Activated CD8-positive, alpha-beta T cell treated with anti-CD3 and anti-CD28 coated beads, Interleukin-2, amount 10 ng/mL, durations not matched to agents 7 days and 5 days (primary cell): ENCODE measurements at places on chromosomes 5 and 9. TPM values are rescaled to one million over a fixed set of nuclear protein-coding genes. Genes with fewer than 3 reads are reported as not detected.

Gene CMYA5
- total RNA-seq: 0.18 TPM

Gene INSL6
- not detected for total RNA-seq

GRCh38 chr5:120465436-120465961, 1.4 kb downstream of the PRR16 start:
- peaks cover 17% of the 10 kb centered on the region for H3K4me1 ChIP-seq
- H3K4me3 ChIP-seq: peak overlapping the region; percentile 56
- peaks cover 46% of the 10 kb centered on the region for H3K27me3 ChIP-seq
- H3K36me3 ChIP-seq: no peaks in the 10 kb centered on the region
- no peak overlapping the region for H3K27ac ChIP-seq

Gene ADGRD2
- not detected for total RNA-seq

GRCh38 chr9:121773286-121773953, 122.0 kb downstream of the DAB2IP start:
- no peak overlapping the region for H3K27ac ChIP-seq
- no peak overlapping the region for H3K4me3 ChIP-seq
- no peaks in the 10 kb centered on the region for H3K36me3 ChIP-seq
- no peaks in the 10 kb centered on the region for H3K4me1 ChIP-seq
- peaks cover 1% of the 10 kb centered on the region for H3K27me3 ChIP-seq
- no peak for DNase-seq

GRCh38 chr9:99055384-99055783, 49.5 kb upstream of the TGFBR1 start:
- H3K27me3 ChIP-seq: no peaks in the 10 kb centered on the region
- no peak overlapping the region for H3K27ac ChIP-seq
- H3K36me3 ChIP-seq: peaks cover 29% of the 10 kb centered on the region
- H3K4me3 ChIP-seq: no peak overlapping the region

GRCh38 chr9:19784136-19784535, 4.7 kb downstream of the SLC24A2 start:
- no peak overlapping the region for H3K27ac ChIP-seq
- no peak overlapping the region for H3K4me3 ChIP-seq
- no peak for DNase-seq
- H3K27me3 ChIP-seq: peaks cover 31% of the 10 kb centered on the region

DNA sequence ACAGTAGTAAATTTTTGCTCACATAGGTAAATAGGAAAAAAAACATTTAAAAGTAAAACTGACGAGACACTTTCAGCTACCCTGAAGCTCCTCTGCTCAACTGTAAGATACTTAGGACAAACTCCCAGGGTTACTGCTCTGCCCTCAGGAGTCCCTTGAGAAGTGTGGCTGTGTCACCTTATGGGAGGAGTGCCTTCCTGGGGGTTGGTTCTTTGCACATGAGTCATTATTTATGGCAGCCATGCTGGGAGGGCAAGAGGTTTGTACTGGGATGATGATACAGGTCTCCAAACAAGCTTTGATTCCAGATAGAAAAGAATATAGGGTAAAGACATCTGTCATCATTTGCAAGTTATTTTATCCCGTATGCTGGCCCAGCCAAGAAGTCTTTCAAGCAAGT, 45.9 kb downstream of the TTC1 start:
- H3K4me3 ChIP-seq: no peak overlapping the region
- no peaks in the 10 kb centered on the region for H3K4me1 ChIP-seq
- no peaks in the 10 kb centered on the region for H3K27me3 ChIP-seq

Gene EPB41L4B
- not detected for total RNA-seq

GRCh38 chr9:87615136-87615535, 110.8 kb upstream of the CTSL start:
- H3K27ac ChIP-seq: no peak overlapping the region
- no peaks in the 10 kb centered on the region for H3K36me3 ChIP-seq
- no peaks in the 10 kb centered on the region for H3K4me1 ChIP-seq
- no peaks in the 10 kb centered on the region for H3K27me3 ChIP-seq
- no peak for DNase-seq

DNA sequence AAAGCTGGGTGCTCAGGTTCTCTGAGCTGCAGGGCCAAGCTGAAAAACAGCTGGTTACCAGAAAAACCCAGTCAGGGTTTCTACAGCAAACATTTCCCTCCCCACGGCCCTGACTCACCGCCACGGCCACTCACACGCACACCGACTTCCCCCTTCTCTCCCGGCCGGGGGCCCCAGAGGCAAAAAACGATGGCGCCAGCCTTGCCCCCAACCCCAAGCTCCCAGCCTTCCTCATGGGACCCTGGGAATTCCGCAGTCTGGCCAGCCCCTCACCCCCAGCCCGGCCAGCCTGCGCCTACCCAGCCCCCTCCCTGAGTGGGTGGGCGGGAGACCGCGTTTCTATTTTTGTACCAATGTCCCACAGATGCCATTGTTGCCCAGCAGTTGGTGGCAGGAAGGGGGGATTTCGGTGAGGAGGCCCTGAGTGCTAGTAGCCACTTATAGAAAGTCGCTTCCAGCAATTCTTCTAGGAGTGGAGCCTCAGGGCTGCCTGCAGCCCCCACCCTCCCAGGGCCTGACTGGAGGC, 18.4 kb downstream of the ENG start:
- no peak for DNase-seq
- no peaks in the 10 kb centered on the region for H3K27me3 ChIP-seq
- H3K36me3 ChIP-seq: peaks cover 4% of the 10 kb centered on the region
- H3K4me1 ChIP-seq: peaks cover 16% of the 10 kb centered on the region
- no peak overlapping the region for H3K27ac ChIP-seq

DNA sequence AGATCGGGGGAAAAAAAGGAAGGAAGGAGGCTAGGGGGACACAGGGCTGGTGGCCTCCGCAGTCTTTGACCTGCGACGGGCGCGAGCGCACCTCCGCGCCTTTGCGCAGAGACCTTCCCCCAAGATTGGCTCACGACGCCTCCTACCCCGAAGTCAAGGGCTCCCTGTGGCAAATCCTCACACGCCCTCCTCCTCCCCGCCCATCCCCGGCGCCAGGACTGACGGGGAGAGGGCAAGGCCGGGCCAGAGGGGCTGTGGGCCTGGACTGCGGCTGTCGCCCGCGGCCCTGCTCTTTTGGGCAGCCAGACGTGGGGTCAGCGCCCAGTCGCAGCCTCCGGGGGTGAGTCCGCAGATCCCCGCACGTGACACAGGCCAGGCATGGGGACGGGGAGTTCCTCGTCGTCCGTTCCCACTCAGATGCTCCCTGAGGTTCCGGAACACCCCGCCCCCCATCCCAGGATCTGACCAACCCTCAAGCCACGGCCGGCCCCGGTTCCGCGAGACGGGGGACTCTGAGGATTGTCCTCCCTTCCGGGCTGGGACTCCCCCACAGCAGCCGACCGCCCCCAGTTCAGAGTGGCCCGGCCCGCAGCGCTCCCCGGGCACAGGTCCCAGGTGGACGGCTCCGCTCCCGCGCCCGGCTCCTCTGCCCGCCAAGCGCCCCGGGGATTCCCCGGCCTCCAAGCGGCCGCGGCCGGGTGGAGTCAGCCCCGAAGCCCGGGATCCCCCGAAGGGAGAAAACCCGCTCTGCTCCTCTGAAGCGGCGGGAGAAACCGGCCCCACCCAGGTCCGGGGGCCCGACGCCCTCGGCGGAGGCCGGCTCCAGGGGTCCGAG, 543 bp upstream of the ANKRD33B start:
- H3K36me3 ChIP-seq: no peaks in the 10 kb centered on the region
- H3K27me3 ChIP-seq: peaks cover 25% of the 10 kb centered on the region
- H3K4me1 ChIP-seq: peaks cover 26% of the 10 kb centered on the region
- peak overlapping the region; percentile 56 for H3K4me3 ChIP-seq
- peak; percentile 54 for DNase-seq

Gene FLT4
- 1.6 TPM for total RNA-seq

- no peaks in the 10 kb centered on the region for H3K27me3 ChIP-seq
- H3K27ac ChIP-seq: peak overlapping the region; percentile 99
- DNase-seq: peak; percentile 83
- peak overlapping the region; percentile 77 for H3K4me3 ChIP-seq
These were observed 47.5 kb downstream of the DBH start for GRCh38 chr9:133683586-133684120.

Gene GPR21
- 0.63 TPM for total RNA-seq

GRCh38 chr9:113657765-113658544, 194.4 kb downstream of the RGS3 start:
- peaks cover 2% of the 10 kb centered on the region for H3K4me1 ChIP-seq
- peaks cover 27% of the 10 kb centered on the region for H3K27me3 ChIP-seq
- no peak overlapping the region for H3K4me3 ChIP-seq
- no peak overlapping the region for H3K27ac ChIP-seq
- peak; percentile 84 for DNase-seq
- no peaks in the 10 kb centered on the region for H3K36me3 ChIP-seq

GRCh38 chr9:123450098-123450770, 94.2 kb downstream of the CRB2 start:
- no peaks in the 10 kb centered on the region for H3K4me1 ChIP-seq
- no peaks in the 10 kb centered on the region for H3K27me3 ChIP-seq
- DNase-seq: no peak
- no peak overlapping the region for H3K4me3 ChIP-seq

Gene OBP2B
- not detected for total RNA-seq

Gene CDH12
- total RNA-seq: not detected

GRCh38 chr9:125763394-125763801, 16.2 kb downstream of the PBX3 start:
- H3K4me3 ChIP-seq: no peak overlapping the region
- H3K36me3 ChIP-seq: no peaks in the 10 kb centered on the region
- no peaks in the 10 kb centered on the region for H3K27me3 ChIP-seq
- H3K4me1 ChIP-seq: peaks cover 15% of the 10 kb centered on the region
- no peak for DNase-seq
- no peak overlapping the region for H3K27ac ChIP-seq

GRCh38 chr5:180974612-180975315, 13.9 kb upstream of the BTNL3 start:
- DNase-seq: no peak
- no peak overlapping the region for H3K4me3 ChIP-seq
- peaks cover 5% of the 10 kb centered on the region for H3K4me1 ChIP-seq
- H3K36me3 ChIP-seq: no peaks in the 10 kb centered on the region

Gene PRDM9
- not detected for total RNA-seq

DNA sequence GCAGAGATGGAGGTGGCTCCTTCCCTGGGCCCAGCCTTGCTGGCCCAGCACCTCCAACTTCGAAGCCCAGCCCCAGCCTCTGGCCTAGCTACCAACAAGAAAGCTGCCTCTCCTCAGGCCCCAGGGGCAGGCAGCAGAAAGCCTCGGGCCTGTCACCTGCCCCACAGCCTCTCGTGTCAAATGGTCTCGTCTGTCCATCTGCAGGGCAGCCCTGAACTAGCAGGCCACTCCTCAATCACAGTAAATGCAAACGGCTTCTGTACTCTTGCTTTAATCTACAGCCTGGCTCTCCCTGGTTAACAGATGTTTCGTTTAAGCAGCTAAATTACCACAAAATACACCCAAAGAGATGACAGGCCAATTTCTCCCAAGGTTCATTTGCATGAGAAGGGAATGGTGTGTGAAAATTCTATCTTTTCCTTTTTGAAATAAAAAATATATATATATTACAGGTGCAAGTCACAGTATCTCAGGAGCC, 21.5 kb downstream of the VAV2 start:
- no peak for DNase-seq
- H3K36me3 ChIP-seq: no peaks in the 10 kb centered on the region
- H3K27ac ChIP-seq: no peak overlapping the region
- H3K4me1 ChIP-seq: no peaks in the 10 kb centered on the region

DNA sequence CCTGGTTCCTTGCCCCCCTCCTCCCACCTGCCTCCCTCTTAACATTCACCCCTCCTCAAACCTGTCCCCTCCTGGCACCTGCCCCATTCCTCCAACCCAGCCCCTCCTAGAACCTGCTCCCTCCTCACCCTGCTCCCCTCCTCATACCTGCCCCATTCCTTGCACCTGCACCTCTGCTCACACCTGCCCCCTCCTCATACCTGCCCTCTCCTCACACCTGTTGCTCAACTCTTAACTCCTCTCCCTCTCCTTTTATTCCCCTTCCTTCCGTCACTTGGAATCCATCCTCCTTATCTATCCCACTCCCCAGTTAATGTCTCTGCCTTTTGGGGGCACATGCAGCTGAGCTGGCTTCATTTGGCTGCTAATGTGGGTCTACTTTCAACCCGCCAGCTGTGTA, 712.1 kb downstream of the MTRR start:
- H3K4me3 ChIP-seq: no peak overlapping the region
- H3K27me3 ChIP-seq: no peaks in the 10 kb centered on the region
- H3K27ac ChIP-seq: no peak overlapping the region
- H3K4me1 ChIP-seq: no peaks in the 10 kb centered on the region
- DNase-seq: no peak

Gene DPH7
- 36.8 TPM for total RNA-seq

- no peaks in the 10 kb centered on the region for H3K36me3 ChIP-seq
- H3K27me3 ChIP-seq: peaks cover 19% of the 10 kb centered on the region
- H3K27ac ChIP-seq: no peak overlapping the region
- H3K4me3 ChIP-seq: no peak overlapping the region
- peaks cover 11% of the 10 kb centered on the region for H3K4me1 ChIP-seq
These were observed 36.6 kb upstream of the SPTLC1 start for GRCh38 chr9:92151691-92152393.

DNA sequence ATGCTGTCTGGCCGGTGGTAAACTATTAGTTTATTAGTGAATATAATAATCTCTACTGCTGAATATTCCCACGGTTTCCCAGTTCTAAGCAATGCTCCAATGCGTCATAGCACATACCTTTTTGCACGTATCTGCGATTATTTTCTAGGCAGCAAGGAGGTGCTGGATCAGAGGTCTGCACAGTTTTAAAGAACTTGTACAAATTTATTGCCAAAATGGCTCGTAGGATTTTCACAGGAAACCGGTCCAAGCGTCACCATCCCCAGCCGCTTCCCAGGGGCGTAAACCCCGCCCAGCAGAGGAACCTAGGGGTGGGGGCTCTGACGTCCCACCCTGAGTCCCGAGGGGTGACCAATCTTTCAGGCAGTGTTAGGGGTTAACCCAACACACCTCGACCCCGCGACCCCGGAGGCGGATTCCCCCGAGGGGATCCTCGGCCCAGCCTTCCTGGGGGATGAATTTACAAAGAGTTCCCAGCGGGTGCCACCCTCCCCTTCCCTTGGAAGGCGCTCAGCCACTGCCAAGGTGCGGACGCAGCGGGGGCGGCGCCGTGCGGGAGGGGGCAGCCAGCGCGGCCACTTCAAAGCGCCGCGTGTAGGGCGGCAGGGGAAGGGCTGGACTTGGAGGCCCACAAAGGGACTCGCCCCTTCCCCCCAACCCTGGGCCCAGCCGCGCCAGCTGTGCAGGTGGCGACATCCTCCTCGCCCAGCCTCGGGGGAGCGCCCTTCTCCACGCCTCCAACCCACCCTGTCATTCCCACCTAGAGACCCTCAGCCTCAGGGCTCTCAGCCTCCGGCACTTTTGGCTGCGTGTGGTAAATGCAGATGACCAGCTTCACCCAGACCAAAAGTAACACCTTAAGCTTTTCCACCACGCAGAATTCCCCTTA, 43.5 kb upstream of the TCF7 start:
- no peak for DNase-seq
- H3K36me3 ChIP-seq: no peaks in the 10 kb centered on the region
- peaks cover 3% of the 10 kb centered on the region for H3K27me3 ChIP-seq
- peak overlapping the region; percentile 68 for H3K27ac ChIP-seq
- H3K4me1 ChIP-seq: peaks cover 53% of the 10 kb centered on the region
- H3K4me3 ChIP-seq: peak overlapping the region; percentile 37
